ENCODE measurements at places on chromosomes 2 and 18. TPM values are rescaled to one million over a fixed set of nuclear protein-coding genes. Genes with fewer than 3 reads are reported as not detected.

ANKRD53 gene
- 0.61 TPM for total RNA-seq

ARHGAP25 gene
- 7.0 TPM for total RNA-seq

ABCB11 gene
- 4.1 TPM for total RNA-seq

NTSR2 gene
- total RNA-seq: not detected

PPM1B gene
- 62.5 TPM for total RNA-seq
